ENCODE measurements at places on chromosomes 3 and 15.
A peak's percentile ranks its signal among the peaks of the same experiment; 100 is the strongest.

DNA sequence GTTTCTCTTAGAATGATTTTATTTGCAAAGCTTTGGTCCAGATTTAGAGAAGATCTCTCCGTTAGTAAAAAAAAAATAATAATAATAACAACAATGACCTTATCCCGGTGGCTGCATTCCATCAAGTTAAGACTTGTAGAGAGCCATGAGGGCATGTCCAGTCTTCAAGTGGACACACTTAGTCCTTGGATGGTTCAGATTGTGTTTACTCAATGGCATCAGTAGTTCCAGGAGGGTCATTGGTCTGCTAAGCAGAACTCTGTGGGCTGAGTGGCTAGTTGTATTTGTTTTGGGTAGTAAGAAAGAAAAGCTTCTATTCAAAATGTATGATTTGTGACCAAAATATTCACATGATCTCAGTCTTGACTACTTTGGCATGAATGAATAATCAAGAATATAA lies 116.3 kb upstream of the UBE2E2 start:
- no peak for DNase-seq

- no peak for DNase-seq
Observed at GRCh38 chr3:80677796-80678195, 910.0 kb upstream of the ROBO1 start.

- no peak for DNase-seq
Observed at GRCh38 chr3:87491843-87492242, 215.5 kb upstream of the POU1F1 start.

GRCh38 chr3:185532901-185533300 lies 19.5 kb downstream of the LIPH start:
- no peak for DNase-seq

DNA sequence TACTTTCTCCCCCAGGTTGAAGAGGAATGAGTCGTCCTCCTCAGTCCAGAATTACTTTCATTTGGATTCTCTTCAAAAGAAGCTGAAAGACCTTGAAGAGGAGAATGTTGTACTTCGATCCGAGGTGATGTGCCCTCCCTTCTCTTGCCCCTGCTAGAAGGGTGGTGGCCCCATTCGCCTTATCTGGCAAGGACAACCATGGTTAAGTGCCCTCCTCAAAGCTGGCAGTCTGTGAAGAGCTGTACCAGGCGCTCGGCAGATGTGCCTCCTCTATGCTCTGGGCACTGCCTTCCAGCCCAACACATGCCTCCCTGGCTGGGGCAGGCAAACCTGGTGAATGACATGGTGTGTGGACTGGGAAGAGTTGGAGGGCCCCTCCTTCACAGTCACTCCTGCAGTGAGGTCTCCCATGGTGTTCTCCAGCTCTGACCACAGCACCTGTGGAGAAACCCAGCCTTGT lies 77.0 kb downstream of the CCK start:
- no peak for DNase-seq

DNA sequence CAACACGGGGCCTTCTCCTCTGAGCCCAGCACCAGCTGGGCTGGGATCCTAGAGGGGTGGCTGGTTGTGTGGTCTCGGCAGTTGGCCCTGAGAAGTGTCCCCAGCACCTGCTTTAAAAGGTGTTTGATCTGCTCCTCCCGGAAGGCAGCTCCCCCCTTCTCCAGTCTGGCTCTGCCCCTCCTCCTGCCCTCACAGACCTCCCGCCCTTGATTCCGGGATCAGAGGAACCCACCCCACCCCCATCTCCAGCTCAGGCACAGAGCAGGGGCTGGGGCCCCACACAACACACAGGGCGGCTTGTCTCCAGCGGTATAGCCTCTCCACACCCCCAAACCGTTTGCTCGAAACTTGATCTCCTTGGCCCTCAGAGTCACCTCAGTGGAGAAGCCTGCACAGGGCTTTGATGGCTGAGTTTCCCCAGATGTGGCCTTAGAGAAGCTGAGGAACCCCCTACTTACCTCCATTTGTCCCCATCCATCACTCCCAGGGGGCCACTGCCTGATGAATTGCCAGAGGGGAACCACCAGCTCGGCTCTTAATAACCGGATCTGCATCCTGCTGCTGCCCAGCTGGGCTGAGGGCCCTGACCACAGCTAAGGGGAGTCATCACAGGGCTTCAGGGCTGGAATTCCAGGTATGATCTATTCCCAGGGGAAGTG lies 6.4 kb upstream of the STRA6 start:
- DNase-seq: peak; percentile 60

GRCh38 chr15:98178861-98179260 lies 218.4 kb downstream of the ARRDC4 start:
- no peak for DNase-seq

- no peak for DNase-seq
Observed at GRCh38 chr15:82552861-82553260, 12.6 kb upstream of the RPS17 start.

DNA sequence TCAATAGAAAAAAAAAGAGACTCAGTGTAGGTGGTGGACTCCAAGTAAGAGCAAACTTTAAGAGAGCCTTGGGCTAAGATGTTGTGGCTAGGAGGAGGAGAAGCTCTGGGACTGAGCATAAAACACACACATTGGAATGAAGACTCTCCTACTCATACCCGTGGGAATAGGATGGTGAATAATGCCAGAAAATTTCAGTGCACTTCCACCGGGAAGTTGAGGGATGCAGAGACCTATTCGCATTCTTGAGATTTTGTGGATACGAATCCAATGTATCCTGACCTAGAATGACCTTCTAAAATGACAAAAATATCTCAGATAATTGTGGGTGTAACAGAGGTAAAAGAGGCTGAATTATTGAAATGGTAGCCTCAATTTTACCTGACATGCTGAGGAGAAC lies 388.7 kb upstream of the SGO1 start:
- DNase-seq: no peak

- DNase-seq: no peak
Observed at GRCh38 chr15:49024840-49025239, 21.4 kb downstream of the SECISBP2L start.

DNA sequence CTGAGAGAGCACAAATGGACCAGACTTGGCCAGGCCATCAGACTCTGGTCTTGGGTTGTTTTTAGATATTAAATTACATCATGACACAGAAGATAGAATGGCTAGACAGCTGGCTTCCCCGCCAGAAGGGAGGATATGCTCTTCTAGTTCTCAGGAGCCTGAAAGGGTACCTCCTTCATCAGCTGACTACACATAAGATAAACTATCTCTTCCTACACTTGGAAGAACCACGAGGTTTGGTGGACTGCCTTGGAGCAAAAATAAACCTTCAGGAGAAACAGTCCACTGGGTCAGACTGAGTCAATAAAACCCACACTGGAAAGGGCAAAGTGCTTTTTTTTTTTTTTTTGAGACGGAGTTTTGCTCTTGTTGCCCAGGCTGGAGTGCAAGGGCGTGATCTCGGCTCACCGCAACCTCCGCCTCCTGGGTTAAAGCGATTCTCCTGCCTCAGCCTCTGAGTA lies 26.3 kb upstream of the DYNC1LI1 start:
- no peak for DNase-seq

GRCh38 chr15:69744391-69745162 lies 292.0 kb downstream of the RPLP1 start:
- no peak for DNase-seq

DNA sequence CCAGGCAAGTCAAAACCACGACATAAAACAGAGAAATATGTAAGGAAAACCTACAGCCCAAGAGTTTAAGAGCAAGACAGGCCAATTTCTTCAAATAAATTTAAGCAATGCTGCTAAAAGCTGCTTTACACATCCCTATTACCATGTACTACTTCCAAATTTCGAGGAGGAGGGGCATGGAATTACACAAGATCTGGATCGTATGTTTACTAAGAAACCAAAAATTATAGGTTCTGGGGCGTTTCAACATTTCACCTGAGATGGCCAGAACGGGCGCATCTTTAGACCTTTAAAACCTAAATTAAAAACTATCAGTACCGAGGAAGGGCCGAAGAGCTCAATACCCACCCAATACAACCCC lies 664 bp upstream of the NR2C2 start:
- no peak for DNase-seq

DNA sequence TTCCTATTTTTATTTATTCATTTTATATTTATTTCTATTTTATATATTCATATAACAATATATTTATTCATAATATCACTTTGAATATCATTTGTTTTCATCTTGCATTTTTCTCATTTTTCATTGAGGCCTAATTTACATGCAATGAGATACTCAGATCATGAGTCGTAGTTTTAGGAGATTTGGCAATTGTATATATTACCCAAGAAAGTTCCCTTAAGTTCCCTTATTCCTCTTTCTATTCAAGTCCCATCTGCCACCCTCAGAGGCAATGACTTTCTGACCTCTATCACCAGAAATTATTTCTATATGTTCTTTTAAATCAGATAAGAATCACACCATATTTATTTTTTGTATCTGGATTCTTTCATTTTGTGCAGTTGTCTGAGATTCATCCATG lies 329.1 kb upstream of the TPRG1 start:
- DNase-seq: no peak

GRCh38 chr3:22542311-22542710 lies 660.8 kb upstream of the UBE2E2 start:
- no peak for DNase-seq

DNA sequence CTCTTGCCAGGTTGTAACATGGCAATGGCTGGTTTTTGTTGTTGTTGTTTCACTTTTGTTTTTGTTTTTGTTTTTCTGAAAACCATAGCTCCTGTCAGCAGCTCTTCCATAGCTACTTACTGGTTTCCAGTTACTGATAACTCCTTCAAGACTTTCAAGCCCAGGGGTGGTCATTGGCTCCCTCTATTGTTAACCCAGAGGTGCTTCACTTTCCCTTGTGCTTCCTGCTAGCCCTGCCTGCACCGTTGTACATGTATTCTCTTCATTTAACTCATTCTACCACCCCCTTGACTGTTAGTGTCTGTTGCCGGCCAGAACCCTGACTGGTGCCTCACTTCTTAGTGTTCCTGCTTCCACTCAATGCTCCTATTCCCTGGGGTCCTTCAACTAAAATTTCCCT lies 4.2 kb upstream of the TRAT1 start:
- DNase-seq: peak; percentile 44

DNA sequence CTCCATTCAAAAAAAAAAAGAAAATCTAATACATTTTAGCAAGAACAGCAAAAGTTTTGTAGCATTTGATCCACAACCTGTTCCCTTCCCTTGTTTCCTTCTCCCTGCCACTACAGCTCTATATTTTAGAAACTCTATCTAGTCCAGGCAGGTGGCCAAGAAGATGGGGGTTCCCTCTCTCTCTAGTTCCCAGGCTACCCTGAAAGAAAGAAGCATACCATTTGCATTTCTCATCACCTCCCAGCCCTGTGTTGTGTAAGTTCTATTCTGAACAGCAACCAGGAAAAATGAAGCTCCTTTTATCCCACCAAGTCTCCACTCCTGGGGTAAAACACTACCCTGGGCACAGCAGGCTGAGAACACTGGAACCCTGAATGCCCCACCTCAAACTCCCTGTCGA lies 100.0 kb downstream of the PCCB start:
- DNase-seq: no peak

GRCh38 chr3:71156062-71156665 lies 427.4 kb downstream of the FOXP1 start:
- DNase-seq: no peak

GRCh38 chr3:67048715-67049074 lies 50.6 kb downstream of the KBTBD8 start:
- DNase-seq: no peak

- no peak for DNase-seq
Observed at GRCh38 chr3:25427563-25427941, 511 bp upstream of the RARB start.

GRCh38 chr15:101407966-101408775 lies 81.3 kb downstream of the PCSK6 start:
- DNase-seq: no peak

- no peak for DNase-seq
Observed at GRCh38 chr3:169350228-169350627, 313.3 kb downstream of the MECOM start.

DNA sequence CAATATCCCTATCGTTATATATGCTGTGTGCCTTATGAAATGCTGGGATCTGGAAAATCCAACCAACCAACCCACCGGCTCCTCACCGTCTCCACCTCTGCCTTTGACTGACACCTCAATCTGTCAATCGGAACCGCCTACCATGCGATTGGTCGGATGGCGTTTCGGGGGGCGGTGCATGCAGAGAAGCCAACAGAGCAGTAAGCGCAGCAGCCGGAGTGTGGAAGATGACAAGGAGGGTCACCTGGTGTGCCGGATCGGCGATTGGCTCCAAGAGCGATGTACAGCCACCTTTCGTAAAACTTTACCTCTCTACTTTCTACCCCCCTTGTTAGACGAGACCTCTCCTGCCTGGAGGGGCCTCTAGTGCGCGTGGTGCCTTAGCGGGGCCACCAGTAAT lies 6.3 kb downstream of the CLK3 start:
- DNase-seq: no peak

DNA sequence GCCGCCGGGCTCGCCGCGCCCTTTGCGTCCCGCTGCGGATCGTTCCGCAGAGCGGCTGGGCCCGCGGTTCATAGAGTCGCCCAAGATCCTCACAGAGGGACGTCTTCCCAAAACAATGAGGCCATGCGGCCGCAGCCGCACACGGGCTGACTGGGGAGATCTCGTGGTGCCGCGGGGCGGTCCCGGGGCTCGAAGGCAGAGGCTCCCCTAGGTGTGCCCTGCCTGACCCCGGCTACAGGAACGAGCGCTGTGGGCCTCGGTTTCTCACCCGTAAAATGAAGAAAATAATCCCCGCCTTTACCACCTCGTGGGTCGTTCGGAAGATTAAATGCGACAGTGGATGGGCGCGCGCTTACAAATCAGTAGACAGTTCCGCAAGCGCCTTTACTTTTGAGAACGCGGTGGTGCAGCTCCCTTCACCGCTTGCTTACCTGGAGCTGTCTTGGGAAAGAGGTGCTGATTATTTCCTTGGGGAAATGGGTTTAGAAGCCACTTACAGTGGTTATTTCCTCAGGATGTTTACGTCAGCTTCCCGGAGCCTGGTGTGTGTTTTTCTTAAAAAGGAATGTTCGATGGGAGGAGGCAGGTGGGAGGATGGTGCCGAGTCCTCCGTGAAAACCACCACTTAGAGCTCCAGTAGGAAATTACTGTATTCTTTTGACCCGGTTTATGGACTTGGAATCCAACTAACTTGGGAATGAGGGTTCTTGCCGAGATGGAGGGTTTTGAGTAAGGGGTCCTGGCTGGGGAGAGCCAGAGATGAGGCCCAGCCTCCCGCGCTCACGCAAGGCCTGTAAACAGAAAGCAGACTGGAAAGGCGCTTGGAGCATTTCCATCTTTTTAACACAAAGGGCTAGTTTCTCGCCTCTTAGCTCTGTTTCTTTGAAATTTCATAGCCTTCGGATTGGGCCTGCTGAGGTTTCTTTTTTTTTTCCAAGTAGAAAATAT lies 1.9 kb upstream of the MEX3B start:
- no peak for DNase-seq

DNA sequence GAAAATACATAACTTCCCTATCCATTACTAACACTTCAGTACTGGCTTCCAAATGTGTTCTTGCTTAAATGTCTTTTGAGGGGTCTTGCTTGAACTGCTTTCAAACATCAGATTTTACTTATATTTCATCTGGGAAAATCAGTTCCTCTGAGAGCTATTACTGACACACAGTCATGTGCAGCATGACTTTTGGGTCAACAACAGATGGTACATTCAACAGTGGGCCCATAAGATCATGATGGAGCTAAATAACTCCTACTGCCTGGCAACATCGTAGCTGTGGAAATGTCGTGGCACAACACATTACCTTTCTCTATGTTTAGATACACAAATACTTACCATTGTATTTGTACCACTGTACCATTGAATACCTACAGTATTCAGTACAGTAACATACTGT lies 43.8 kb downstream of the WWTR1 start:
- no peak for DNase-seq

- no peak for DNase-seq
Observed at GRCh38 chr3:196122021-196122687, 40.3 kb upstream of the TFRC start.

- DNase-seq: no peak
Observed at GRCh38 chr3:57756528-57757401, 656 bp downstream of the SLMAP start.

Data from NCI-H2081 (cell line).